ENCODE measurements at places on chromosomes 7 and 10.

DNA sequence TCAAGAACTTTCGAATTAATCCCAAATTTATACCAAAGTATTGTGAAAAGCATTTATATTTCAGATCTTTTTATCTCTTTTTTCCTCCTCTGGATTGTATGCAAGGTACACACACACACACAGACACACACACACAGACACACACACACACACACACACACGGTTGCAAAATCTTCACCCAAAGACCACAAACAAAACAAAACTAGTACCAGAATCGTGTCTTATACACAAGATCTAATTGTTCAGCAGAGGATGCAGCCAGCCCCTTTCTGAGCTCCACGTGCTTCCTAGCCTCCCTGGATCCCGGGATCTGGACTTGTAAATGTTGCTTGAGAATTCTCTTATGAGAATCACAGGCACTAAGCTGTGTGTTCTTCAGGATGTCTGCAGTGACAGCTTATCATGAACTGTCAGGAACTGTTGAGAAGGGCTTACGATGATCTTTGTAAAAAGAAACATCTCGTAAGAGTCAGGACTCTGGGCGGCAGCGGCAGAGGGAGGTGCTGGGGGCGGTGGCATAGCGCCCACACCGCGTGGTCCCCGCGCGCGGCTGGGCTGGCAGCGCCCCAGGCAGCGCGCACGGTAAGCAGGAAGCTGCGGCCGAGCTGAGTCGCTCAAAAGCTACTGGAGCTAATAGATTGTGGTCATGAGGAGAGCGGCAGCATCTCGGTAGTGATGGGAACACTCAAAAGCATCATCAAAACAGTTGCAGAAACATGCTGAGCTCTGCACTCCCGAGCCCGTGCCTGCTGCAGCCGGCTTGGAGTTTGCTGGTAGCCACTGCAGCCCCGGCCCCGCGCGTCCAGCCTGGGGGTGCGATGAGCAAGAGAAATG lies 277.6 kb downstream of the GATA3 start:
- peak; percentile 91 for ATAC-seq

- ATAC-seq = no peak
Measured at GRCh38 chr7:48703466-48703865, 220.9 kb upstream of the CDC14C start.

DNA sequence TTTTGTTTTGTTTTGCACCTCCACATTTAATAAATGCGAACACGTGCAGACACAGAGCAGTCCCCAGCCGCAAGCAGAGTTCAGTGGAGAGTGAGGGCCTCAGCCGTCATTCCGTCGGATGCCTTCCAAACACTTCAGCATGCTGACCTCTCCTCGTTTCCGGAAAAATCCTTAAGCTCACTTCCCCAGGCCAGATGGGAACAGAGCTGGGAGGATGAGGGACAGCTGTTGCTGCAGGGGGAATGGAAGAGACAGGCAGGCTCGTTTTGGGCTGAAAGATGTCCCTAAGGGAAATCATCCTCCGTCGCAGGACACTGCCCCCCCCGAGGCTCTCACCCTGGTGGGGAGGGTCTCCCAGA lies 17.2 kb upstream of the FGFR2 start:
- no peak for ATAC-seq

DNA sequence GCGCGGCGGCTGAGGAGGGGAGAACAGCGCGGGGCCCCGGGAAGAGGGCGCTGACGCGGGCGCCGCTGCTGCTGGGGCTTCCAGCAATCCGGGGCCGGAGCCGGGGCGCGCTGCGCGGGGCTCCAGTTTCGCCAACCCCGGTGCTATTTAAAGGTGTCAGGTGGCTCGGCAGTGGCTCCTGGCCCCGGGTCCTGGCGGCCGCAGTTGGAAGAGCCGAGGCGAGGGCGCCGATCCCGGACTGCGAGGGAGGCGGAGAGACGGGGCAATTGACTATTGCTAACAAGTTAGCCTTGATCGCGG lies 347 bp downstream of the LBX1 start:
- ATAC-seq = no peak

GRCh38 chr10:98096316-98096715 lies 38.1 kb upstream of the R3HCC1L start:
- ATAC-seq = no peak

- peak; percentile 61 for ATAC-seq
Measured at GRCh38 chr10:69936091-69936490, 116.6 kb upstream of the MACROH2A2 start.

GRCh38 chr10:6507311-6507710 lies 72.8 kb downstream of the PRKCQ start:
- no peak for ATAC-seq

- ATAC-seq = no peak
Measured at GRCh38 chr7:67311901-67312300, 315.3 kb downstream of the TYW1 start.

DNA sequence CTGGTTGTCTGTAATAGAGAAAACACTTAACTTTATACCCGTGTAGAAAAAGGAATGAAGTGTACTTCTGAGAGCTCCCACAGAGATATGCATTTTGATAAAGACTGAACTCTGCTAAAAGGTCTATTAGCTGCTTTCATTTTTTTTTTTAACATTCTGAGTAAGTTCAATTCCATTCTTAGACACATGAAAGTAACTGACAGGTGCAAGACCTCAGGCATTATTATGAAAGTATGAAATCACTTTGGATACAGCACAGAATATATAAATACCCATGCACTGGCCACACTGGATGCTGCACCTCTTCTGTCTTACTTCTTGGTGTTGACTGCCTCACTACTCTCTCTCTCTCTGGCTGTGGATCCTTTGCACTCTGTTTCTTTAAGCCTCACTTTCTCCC lies 46.2 kb downstream of the VWDE start:
- ATAC-seq = no peak

DNA sequence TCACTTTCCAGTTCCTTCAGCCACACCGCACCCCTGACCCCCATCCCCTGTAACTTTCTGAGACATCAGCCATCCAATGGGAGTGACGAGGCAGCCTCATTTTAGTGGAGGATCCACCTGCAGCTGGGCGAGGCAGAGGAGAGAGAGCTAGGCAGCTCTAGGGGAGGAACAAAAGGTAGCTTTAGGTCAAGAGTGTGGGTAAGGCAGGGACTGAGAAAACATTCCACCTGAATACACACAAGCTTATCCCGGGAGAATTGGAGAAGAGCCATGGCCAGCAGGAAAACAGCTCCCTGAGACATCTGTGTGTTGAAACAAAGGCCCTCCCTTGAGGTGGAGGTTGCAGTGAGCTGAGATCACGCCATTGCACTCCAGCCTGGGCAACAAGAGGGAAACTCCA lies 6.7 kb upstream of the KLRG2 start:
- no peak for ATAC-seq

GRCh38 chr10:73765066-73765465 lies 16.8 kb upstream of the CHCHD1 start:
- no peak for ATAC-seq

- no peak for ATAC-seq
Measured at GRCh38 chr10:111206521-111206920, 129.7 kb downstream of the ADRA2A start.

DNA sequence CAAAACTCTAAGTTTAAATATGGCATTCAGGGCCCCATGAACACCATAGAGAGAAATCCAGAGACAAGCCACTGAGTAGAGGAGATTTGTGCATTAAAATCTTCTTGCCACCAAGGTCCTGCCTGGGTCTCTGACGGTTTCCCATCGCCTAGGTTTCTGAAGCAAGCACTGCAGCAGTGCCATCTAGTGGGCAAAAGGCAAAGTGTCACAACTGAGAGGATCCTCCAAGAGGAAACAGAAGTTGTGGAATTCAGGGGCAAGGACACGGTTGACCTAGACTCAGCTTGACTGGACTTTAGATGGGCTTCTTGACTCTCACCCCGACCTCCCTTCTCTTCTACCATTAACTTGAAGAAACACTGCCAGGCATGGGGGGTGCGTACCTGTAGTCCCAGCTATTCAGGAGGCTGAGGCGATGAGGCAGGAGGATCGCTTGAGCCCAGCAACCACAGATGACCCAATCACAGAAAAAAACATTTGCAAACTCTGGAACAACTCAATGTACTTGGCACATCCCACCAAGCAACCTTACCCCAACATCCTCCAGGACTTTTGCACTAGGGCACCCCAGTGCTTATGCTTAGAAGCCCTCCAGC lies 604.1 kb downstream of the GALNT17 start:
- ATAC-seq = peak; percentile 86

DNA sequence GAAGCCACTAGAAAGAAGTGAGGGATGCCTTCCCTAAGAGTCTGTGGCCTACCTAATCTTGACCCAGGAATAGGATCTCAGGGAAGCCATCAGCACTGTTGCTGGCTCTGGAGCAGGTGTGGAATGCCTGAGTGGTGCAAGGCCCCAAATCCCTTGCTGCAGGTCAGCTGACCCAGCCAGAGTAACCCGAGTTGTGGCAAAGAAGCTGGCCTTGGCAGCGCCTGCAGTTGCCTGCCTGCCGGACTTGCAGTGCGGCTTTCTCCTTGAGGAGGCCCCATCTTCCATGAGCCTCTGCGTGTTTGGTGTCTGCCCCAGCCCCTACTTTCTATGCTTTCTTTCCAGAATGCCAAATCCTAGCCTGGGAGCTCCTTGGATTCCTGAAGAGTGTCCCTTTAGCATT lies 5.8 kb downstream of the KIAA1217 start:
- no peak for ATAC-seq

- no peak for ATAC-seq
Measured at GRCh38 chr10:95284807-95285206, 6.0 kb downstream of the PDLIM1 start.

DNA sequence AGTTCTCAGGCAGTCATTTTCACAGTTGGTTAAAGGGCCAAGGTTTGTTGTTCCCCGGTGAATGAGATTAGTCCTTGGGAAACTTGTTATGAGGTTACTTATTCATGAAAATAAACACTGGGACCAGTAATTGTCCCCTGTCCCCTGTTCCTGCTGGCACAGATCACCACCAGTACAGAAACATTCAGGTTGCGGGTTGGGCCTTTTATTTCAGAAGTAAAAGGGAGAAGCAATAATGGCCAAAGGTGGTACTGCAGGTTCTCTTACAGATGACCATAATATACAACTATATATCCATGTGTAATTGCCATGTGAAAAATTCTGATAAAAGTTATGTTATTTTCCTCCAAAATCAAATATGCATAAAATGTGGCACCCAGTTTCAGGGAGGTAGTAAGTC lies 442.0 kb downstream of the SORCS1 start:
- ATAC-seq = no peak

- ATAC-seq = no peak
Measured at GRCh38 chr10:81838950-81839349, 36.0 kb upstream of the NRG3 start.

DNA sequence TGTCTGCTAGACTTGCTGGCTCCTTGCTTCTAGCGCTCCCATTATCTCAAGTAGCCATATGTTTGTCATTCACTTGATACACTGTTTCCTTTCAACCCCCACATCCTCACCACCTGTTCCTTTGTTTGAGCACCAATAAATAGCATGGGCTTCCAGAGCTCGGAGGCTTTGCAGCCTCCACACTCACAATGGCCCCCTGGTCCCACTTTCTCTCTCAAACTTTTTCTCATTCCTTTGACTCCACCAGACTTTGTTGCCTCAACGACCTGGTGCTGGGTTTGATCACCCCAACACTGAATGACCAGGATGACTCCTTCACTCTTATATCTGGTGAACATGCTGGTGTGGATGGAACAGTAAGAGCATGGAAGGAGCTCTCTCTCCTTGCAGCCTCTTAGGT lies 114.5 kb upstream of the TRIM24 start:
- no peak for ATAC-seq

- ATAC-seq = no peak
Measured at GRCh38 chr10:543862-544822, 145.3 kb downstream of the DIP2C start.

DNA sequence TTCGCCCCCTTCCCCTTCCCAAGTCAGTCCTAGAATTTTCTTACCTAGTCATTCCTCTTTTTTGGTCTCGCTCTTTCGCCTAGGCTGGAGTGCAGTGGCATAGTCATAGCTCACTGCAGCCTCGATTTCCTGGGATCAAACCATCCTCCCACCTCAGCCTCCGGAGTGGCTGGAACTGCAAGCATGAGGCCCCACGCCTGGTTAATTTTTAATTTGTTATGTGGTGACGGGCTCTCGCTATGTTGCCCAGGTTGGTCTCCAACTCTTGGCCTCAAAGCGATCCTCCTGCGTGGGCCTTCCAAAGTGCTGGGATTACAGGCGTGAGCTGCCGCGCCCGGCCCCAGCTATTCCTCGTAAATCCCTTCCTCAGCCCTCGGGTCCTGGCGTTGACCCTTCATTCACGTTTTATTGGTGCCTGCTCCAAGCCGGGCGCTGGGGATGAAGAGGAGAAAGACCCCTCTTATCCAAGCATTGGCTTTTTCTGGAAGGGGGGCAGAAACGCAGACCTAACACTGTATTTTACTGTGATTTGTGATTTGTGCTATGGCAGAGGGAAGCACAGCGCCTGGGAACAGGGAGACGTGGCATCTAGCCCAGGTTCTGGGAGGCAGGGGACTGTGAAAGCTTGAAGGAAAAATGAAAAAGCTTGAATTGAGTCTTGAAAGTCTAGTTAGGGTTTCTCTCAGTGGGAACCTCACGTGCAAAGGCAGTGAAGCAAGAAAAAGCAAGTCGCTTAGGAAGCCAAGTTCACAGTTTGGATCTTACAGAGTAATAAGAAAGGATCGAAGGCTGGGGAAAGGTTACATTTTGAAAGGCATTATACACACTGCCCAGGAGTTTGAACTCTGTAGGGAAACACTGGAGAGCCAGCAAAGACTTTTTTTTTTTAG lies 516 bp downstream of the ZNHIT1 start:
- ATAC-seq = peak; percentile 5

GRCh38 chr7:98569691-98570337 lies 47.3 kb upstream of the NPTX2 start:
- ATAC-seq = no peak

DNA sequence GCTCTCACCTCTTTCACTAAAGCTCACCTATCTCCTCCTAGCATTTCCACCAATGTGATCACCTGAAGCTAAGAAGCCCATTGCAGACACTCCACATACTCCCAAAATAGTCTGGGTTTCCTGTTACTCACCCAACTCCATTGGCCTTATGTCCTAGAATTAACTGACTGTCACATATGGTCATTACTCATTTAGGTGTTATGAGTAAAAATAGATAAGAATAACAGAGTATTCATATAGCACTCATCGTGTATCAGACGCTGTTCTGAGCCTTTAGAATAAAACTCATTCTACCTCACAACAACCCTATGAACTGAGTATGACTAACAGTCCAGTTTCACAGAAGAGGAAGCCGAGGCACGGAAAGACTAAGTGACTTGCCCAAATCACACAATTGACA lies 174.2 kb upstream of the NPVF start:
- no peak for ATAC-seq

GRCh38 chr7:36810032-36810431 lies 85.7 kb upstream of the AOAH start:
- ATAC-seq = no peak

- peak; percentile 36 for ATAC-seq
Measured at GRCh38 chr7:22732556-22733126, 5.6 kb downstream of the IL6 start.

All from SK-N-SH treated with all-trans-retinoic acid at 6 μM for 48 hours (cell line).